ENCODE measurements at places on chromosomes 4 and X. TPM values are rescaled to one million over a fixed set of nuclear protein-coding genes. Genes with fewer than 3 reads are reported as not detected.

Gene CYSLTR1
- 2.6 TPM for total RNA-seq

Gene FHDC1
- 7.9 TPM for total RNA-seq

Gene ADH4
- total RNA-seq, result 0.66 TPM

Gene MAGEA12
- total RNA-seq, result not detected

Gene OPRPN
- total RNA-seq, result not detected

Measured in tibial nerve (tissue), 4 donors.